ENCODE measurements at places on chromosomes 12 and 14.
A peak's percentile ranks its signal among the peaks of the same experiment; 100 is the strongest.

- no peak for DNase-seq
Measured at GRCh38 chr14:103315941-103316340, 18.1 kb upstream of the EIF5 start.

DNA sequence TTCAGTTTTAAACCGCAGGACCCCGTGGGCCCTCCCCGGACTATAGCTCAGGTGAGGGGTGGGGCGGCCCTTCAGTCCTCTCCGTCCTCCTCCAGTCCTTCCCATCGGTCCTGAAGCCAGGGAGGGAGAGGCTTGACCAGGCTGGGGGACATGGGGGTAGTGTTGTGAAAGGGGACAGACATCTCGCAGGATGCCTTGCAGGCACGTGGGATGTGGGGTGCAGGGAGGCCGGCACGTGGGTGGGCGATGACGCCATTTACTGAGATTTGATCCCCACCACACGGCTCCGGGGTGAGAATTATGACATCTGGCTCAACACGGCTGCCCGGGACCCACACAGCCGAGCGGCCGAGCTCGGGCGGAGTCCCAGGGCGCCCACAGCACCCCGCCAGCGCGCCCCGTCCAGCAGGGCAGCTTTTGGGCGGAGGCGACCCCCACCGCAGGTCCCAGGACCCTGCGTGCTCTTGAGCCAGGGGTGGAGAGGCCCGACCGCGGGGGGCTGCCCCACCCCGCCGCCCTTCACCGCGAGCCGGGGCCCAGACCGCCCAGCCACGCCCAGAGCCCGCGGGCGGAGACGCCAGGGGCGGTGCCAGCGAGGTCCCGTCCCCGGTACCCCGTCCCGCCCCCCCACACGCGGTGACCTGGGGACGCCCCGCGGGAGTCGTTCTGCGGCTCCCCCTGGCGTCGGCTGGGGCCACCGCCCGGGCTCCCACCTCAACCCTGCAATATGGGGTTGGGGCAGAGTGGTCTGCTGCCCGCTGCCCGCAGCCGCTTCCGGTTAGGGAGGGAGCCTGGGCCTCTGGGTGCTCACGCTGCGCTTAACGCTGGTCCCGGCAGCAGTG is 3.3 kb upstream of the EXOC3L4 start:
- DNase-seq: no peak

GRCh38 chr12:60391791-60392190 is 796.0 kb downstream of the SLC16A7 start:
- DNase-seq: no peak

DNA sequence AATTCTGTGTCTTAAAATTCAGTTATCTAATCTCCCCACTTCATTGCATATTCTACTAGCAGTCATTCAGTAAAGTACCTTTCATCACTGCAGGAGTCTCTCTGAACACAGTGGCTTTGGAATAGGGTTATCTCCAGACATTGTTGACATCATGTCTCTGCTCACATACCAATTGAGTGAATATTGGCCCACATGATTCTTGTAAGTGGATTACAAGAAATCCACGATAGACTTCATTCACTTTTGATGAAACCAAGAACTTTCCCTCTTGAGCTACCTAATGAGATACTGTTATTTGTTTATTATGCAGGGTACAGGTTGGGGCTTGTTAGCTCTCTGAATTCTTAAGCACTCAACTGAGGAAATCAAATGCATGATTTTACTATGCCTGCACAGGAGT is 284.9 kb downstream of the RAD51B start:
- DNase-seq: no peak

DNA sequence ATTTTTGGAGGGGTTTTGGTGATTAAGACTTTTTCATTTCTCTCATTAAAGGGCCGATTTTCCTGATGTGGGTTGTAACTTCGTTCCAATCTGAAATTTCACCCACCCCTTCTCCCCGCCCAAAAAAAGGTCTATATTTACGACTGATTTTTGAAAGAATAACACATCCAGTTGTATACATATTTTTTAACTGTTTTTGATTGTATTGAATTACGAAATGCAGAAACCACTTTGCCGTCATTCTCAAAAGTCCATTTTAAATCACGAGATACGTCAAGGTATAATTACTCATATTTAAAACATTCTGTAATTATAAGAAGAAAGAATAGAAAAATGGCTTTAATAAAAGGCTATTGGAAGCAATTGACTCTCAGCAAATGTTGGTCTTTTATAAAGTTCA is 520.7 kb downstream of the MED13L start:
- no peak for DNase-seq

GRCh38 chr12:50070314-50071060 is 13.1 kb downstream of the ASIC1 start:
- peak; percentile 95 for DNase-seq
